DMS79 (cell line): ENCODE measurements at places on chromosomes 16 and 17.

DNA sequence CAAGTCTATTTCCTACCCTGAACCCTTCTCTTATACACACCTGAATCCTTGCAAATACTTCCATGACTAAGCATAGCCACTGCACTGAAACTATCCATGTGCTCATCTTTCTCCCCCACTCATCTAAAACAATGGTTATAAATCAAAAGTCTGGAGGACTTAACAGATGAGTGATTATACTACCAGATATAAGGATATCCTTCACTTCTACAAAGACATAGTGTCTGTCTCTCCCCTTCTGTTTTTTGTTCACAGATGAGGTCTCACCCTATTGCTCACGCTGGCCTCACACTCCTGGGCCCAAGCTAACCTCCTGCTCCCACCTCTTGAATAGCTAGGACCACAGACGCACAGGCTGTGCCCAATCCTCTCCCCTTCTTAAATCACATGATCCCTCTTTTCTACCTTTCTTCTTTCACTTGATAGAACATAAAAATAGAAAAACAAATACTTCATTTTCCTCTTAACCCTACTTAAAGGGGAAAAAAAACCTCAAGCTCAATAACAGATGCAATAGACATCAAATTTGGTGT lies 19.2 kb downstream of the CEP112 start:
- peak; percentile 37 for DNase-seq

DNA sequence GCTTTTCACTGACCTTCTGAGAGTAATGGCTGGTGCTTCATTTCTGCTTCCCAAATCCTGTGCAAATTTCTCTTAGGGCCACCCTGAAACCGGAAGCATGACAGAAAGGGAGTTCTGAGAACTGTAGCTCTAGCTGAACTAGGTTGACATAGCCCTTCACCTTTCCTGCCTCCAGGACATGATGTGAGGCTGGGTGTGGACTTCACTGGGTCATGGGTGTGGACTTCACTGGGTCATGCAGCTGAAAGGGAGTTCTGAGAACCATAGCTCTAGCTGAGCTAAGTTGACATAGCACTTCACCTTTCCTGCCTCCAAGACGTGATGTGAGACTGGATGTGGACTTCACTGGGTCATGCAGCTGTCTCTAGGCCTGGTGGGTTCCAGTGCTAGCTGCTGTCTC lies 54.3 kb upstream of the NLRP1 start:
- no peak for DNase-seq

- DNase-seq = no peak
Measured at GRCh38 chr17:29089601-29090044, 46.7 kb downstream of the PIPOX start.

DNA sequence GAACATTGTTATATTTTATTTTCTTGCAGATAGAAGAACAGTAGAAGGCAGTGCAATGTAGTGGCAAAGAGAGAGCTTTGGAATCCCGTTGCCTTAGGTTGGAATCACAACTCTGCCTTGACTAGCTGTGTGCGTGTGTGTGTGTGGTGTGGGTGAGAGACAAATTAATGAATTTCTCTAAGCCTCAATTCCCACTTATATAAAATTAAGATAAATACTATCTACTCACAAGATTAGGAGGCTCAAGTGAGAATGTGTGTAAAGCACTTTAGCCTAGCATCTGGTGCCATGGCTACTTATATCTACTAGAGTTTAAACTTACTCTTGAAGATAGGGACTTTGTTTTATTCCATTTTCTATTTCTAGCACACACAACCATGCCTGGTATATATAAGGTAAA lies 12.8 kb downstream of the CPD start:
- no peak for DNase-seq

GRCh38 chr16:28171816-28172215 lies 39.9 kb downstream of the XPO6 start:
- no peak for DNase-seq

GRCh38 chr16:84600343-84601229 lies 17.3 kb downstream of the COTL1 start:
- DNase-seq = no peak

DNA sequence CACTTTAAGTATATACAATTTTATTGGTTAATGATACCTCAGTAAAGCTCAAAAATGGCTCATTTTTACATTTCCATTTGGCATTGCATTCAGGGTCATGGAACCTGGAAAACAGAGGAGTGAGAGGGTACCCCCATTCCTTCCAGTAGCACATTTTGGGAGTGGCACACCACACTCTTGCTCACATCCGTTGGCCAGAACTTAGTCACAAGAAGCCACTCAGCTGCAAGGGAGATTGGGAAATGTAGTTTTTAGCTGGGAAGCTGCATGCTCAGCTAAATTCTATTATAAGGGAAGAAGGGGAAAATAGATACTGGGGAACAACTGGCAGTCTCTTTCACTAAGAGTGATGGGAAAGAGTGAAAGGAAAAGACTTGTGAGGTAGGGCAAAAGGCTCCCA lies 102.5 kb upstream of the TMEM97 start:
- DNase-seq = no peak

- no peak for DNase-seq
Measured at GRCh38 chr17:39700148-39700987, 504 bp downstream of the ERBB2 start.

- DNase-seq = no peak
Measured at GRCh38 chr17:50325906-50326305, 20.0 kb upstream of the XYLT2 start.

DNA sequence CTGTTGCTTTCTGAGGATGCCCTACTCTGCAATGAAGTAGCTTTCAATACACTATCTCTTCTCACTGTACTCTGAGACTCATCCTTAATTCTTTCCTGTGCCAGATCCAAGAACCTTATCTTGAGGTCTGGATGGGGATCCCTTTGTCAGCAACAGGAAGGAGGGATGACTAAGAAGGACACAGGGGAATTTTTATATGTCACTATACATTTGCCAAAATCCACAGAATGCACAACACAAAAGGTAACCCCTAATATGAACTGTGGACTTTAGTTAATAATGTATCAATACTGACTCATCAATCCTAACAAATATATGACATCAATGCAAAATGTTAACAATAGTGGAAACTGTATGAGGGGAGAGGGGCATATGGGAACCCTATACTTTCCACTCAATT lies 4.7 kb upstream of the RBBP6 start:
- DNase-seq = no peak

DNA sequence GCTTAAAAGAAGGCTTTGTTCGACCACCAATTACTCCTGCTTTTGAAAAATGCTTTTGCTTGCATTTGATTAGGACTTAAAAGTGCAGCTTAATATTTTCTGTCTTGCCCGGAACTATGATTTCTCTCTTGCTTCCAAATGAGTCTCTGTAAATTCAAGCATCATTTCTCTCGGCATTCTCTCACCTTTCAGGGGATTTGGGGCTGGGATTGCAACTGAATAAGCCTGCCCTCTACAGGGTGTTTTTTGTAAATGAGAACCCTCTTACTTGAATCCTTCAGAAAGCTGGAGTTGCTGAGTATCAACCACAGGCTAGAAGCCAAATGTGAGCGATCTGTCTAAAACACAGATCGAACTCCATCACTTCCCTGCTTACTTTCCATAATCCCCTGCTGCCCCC lies 234.6 kb downstream of the TMEM114 start:
- DNase-seq = no peak

GRCh38 chr16:30783280-30784109 lies 3.5 kb downstream of the ZNF629 start:
- DNase-seq = no peak
